ENCODE measurements at places on chromosomes 2 and 18.

DNA sequence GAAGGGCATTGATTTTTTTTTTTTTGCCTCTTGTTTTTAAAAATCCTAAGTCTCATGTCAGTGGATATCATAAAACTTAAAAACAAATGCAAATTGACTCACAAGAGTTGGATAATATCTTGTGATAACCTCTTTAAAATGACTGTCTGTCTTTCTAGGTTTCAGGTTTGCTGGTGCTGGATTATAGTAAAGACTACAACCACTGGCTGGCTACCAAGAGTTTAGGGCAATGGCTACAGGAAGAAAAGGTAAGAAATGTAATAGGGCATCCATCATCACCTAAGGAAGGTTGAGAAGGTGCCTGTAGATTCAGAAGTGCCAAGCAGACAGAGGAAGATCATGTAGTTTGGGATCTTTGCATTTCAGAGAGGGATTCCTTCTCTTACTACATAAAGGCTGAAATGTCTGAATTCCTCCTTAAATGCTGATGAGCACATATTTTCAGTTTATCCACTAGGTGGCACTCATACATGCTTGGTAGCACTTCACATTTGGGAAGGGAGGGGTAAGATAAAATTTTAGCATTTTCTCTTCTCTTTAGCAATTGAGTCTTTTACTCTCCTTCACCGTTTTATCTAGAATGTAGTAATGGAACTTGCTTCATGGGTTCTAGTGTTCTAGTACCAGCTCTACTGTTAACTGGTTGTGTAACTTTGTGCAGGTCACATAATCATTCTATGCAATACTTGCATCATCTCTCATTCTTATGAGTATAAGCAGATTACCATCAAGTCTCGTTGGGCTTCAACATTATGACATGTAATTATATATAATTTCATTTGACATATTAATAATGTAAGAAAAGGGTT is 21.1 kb downstream of the CPS1 start:
- no peaks in the 10 kb centered on the region for H3K27me3 ChIP-seq
- no peak for DNase-seq
- no peak overlapping the region for H3K4me3 ChIP-seq
- peak overlapping the region; percentile 38 for H3K27ac ChIP-seq

GRCh38 chr2:120831086-120831485 is 95.4 kb downstream of the GLI2 start:
- no peaks in the 10 kb centered on the region for H3K4me1 ChIP-seq
- H3K4me3 ChIP-seq: no peak overlapping the region
- no peak overlapping the region for H3K27ac ChIP-seq
- H3K36me3 ChIP-seq: no peaks in the 10 kb centered on the region

DNA sequence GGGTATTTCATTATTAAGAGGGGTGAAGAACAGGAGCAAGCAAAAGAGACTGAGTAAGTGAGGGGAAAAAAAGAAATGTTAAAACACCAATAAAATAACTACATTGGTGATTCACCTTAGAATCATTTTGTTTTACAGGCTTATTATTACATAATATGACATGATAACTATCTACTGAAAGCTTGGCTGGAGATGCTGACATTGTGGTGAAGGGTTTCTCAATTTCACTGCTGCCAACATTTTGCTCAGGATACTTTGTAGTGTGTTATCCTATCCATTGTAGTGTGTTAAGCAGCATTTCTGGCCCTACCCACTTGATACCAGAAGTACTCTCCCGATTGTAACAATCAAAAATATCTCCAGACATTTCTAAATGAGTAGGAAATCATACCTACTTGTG is 1564.6 kb upstream of the NXPH2 start:
- no peaks in the 10 kb centered on the region for H3K36me3 ChIP-seq
- DNase-seq: no peak
- no peaks in the 10 kb centered on the region for H3K27me3 ChIP-seq
- no peak overlapping the region for H3K27ac ChIP-seq

DNA sequence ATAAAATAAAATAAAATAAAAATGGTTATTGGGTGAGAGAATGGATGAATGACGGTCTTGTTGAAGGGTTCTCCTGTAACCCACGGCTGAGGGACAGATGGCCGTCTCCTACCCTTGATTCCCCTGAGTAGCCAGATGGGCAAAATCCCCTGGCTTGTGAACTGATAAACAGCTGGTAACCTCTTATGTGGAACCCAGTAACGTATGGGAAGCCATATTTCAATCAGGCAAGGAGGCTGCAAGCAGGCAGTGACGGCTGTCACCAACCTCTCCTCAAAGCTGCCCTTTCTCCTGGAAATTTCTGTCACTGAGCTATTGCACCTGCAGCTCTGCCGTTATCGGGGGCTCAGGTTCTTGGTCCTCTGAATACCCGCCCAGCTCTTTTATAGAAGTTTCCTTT is 165.3 kb upstream of the SMAD2 start:
- no peaks in the 10 kb centered on the region for H3K36me3 ChIP-seq
- H3K4me3 ChIP-seq: no peak overlapping the region
- no peak overlapping the region for H3K27ac ChIP-seq
- no peaks in the 10 kb centered on the region for H3K27me3 ChIP-seq

GRCh38 chr2:128185576-128185975 is 94.6 kb downstream of the UGGT1 start:
- H3K27ac ChIP-seq: no peak overlapping the region
- no peaks in the 10 kb centered on the region for H3K4me1 ChIP-seq
- no peaks in the 10 kb centered on the region for H3K27me3 ChIP-seq

DNA sequence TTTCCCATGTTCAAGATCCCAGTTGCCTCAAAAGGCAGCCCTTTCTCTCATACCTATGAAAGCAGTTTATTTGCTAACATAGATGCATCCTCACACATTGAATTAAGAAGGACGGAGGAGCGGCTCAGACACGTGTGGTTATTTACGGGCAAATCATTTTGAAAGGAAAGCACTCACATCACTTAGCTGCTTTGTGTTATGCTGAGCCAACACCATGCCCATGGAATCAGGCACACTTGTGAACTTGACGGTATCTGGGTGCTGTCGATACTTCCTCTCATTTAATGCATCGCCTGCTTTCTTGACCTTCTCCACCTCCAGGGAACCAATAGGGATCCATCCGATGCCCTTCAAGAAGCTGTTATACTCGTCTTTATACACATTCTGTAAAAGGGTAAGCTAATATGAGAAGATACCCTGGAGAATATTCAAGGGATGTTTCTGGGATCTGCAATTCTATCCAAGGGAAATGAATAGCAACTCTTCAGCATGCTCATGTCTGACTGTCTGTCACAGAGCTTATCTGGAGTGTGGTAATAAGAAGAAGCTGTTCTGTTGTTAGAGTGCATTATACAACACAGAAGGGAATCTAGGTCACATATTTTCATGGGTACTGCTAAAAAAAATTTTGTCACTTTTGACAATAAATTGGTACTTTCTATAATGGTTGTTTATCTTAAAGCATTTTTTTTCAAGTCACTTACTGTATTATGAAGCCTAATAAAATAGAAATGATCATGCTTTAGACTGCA is 63.3 kb downstream of the NEB start:
- H3K27me3 ChIP-seq: no peaks in the 10 kb centered on the region
- H3K4me1 ChIP-seq: no peaks in the 10 kb centered on the region
- no peak overlapping the region for H3K27ac ChIP-seq
- H3K4me3 ChIP-seq: no peak overlapping the region
- no peaks in the 10 kb centered on the region for H3K36me3 ChIP-seq

DNA sequence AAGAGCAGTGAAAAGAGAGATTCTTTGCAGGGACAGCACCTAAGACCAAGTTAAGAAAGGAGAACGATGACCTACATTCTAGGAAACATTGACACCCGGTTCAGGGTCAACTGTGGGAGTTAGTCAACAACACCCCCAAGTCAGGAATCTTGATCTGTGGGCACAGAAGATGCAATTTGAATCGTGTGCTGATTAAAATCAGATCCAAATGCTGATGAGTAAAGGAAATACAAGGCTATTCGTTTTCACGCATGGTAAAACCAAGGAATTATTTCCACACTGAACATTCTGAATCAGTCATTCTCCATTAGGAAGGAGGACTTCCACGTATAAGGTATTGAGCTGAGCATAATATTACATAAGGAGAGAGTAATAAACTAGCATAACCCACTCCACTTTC is 124.2 kb downstream of the COPS8 start:
- no peak for DNase-seq
- H3K36me3 ChIP-seq: no peaks in the 10 kb centered on the region
- no peak overlapping the region for H3K4me3 ChIP-seq
- no peak overlapping the region for H3K27ac ChIP-seq
- H3K4me1 ChIP-seq: no peaks in the 10 kb centered on the region

- no peaks in the 10 kb centered on the region for H3K27me3 ChIP-seq
- H3K4me3 ChIP-seq: no peak overlapping the region
- H3K27ac ChIP-seq: no peak overlapping the region
- no peaks in the 10 kb centered on the region for H3K4me1 ChIP-seq
- DNase-seq: no peak
Measured at GRCh38 chr2:100518801-100519200, 44.0 kb upstream of the PDCL3 start.

- no peak overlapping the region for H3K4me3 ChIP-seq
- H3K4me1 ChIP-seq: peaks cover 5% of the 10 kb centered on the region
- H3K27me3 ChIP-seq: no peaks in the 10 kb centered on the region
- no peak for DNase-seq
- no peaks in the 10 kb centered on the region for H3K36me3 ChIP-seq
Measured at GRCh38 chr2:231376857-231377256, 18.7 kb upstream of the B3GNT7 start.

GRCh38 chr2:165462443-165462842 is 7.1 kb upstream of the CSRNP3 start:
- H3K4me3 ChIP-seq: no peak overlapping the region
- DNase-seq: no peak
- no peaks in the 10 kb centered on the region for H3K36me3 ChIP-seq
- no peaks in the 10 kb centered on the region for H3K4me1 ChIP-seq
- no peak overlapping the region for H3K27ac ChIP-seq

- H3K27ac ChIP-seq: no peak overlapping the region
- no peaks in the 10 kb centered on the region for H3K36me3 ChIP-seq
- no peak overlapping the region for H3K4me3 ChIP-seq
- DNase-seq: no peak
- no peaks in the 10 kb centered on the region for H3K4me1 ChIP-seq
- H3K27me3 ChIP-seq: no peaks in the 10 kb centered on the region
Measured at GRCh38 chr2:39805936-39806608, 27.0 kb upstream of the THUMPD2 start.

DNA sequence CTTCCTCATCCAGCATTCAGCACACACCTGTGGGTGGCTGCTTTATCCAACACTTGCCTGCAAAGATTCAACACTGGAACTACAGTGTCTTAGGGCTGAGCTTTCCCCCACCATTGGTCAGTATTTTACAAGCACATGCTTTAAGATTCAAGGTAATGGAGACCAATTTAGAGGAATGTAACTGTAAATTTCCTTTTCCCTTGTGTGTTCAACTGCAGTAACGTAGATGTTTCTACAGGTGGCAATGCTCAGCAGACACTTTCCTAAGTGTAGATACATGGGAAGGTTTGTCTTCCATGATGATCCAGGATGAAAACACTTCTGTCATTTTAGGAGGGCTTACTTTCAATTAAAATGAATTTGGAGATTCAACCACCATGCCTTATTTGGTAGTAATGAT is 143.6 kb upstream of the PXDN start:
- DNase-seq: no peak
- no peaks in the 10 kb centered on the region for H3K27me3 ChIP-seq
- H3K27ac ChIP-seq: no peak overlapping the region
- no peak overlapping the region for H3K4me3 ChIP-seq
- H3K36me3 ChIP-seq: no peaks in the 10 kb centered on the region

- H3K4me3 ChIP-seq: no peak overlapping the region
- H3K27me3 ChIP-seq: no peaks in the 10 kb centered on the region
- H3K36me3 ChIP-seq: no peaks in the 10 kb centered on the region
Measured at GRCh38 chr18:13485604-13486003, 240.8 kb downstream of the FAM210A start.

- no peaks in the 10 kb centered on the region for H3K27me3 ChIP-seq
- no peaks in the 10 kb centered on the region for H3K4me1 ChIP-seq
- no peaks in the 10 kb centered on the region for H3K36me3 ChIP-seq
- no peak overlapping the region for H3K27ac ChIP-seq
- H3K4me3 ChIP-seq: no peak overlapping the region
Measured at GRCh38 chr2:158179660-158180059, 78.0 kb downstream of the UPP2 start.

DNA sequence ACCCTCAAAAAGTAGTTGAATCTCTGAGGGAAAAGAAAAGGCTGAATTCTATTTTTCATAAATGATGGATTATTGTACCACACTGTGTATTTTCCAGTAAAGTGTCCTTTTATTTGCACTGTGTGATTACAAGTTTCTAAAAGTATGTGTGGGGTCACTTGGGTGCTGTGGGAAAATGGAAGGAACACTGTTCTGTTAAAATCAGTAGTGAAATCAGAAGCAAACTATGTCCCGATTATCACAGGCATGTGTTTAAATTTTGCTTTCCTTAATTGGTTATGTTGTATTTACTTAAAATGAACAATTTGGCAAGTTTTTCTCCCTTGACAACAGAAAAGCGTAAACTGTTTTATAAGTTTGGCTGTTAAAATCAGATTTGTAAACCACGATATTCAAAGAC is 353.1 kb downstream of the ARHGAP15 start:
- DNase-seq: no peak
- H3K4me1 ChIP-seq: no peaks in the 10 kb centered on the region
- no peaks in the 10 kb centered on the region for H3K27me3 ChIP-seq
- no peak overlapping the region for H3K4me3 ChIP-seq

- H3K36me3 ChIP-seq: no peaks in the 10 kb centered on the region
- no peaks in the 10 kb centered on the region for H3K27me3 ChIP-seq
- no peaks in the 10 kb centered on the region for H3K4me1 ChIP-seq
- no peak overlapping the region for H3K27ac ChIP-seq
- no peak overlapping the region for H3K4me3 ChIP-seq
Measured at GRCh38 chr18:5662586-5663090, 118.8 kb upstream of the EPB41L3 start.

DNA sequence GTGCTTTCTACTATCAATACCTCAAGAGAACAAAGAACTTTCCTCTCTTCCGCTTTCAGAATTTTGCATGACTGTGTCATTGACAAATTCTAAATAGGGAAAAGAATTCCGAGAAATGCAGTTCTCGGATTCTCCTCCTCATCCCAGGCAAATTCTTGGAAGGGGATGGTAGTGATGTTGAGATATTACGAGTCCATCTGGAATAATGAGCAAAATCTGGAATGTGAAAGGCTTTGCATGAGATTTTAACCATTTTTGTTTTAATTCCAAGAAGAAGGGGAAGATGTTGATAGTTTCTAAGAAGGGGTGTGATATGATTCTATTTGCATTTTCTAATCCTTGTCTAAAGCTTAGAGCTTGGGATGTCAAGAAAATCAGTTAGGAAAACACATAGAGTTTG is 127.1 kb upstream of the DOCK10 start:
- no peaks in the 10 kb centered on the region for H3K36me3 ChIP-seq
- H3K27ac ChIP-seq: no peak overlapping the region
- DNase-seq: no peak
- no peaks in the 10 kb centered on the region for H3K27me3 ChIP-seq

DNA sequence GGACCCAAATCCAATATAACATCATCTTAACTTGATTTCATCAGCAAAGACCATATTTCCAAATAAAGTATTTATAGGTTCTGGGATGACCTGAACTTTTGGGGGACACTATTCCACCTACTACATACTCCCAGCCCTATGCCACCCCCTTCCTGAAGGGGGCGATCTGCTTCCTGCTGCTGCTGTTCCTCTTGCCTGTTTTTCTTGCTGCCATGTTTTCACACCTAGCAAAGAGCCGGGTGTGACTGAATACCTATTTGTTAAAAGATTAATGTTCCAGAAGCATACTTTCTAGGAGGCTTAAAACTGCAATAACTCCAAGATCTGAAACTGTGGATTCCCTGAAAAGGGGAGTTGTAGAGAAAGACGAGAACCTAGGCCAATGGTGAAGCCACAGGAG is 89.7 kb downstream of the ICOS start:
- H3K4me3 ChIP-seq: no peak overlapping the region
- H3K27me3 ChIP-seq: no peaks in the 10 kb centered on the region
- DNase-seq: no peak
- H3K4me1 ChIP-seq: no peaks in the 10 kb centered on the region
- H3K36me3 ChIP-seq: no peaks in the 10 kb centered on the region

Measured in Peyer's patch (tissue), 4 donors.